ENCODE measurements at places on chromosomes 5 and 9. TPM values are rescaled to one million over a fixed set of nuclear protein-coding genes. Genes with fewer than 3 reads are reported as not detected.
A peak's percentile ranks its signal among the peaks of the same experiment; 100 is the strongest.

LRRC19 gene
- not detected for total RNA-seq

SPINK6 gene
- total RNA-seq = not detected

- peak; percentile 28 for DNase-seq
Observed at GRCh38 chr9:16133556-16134227, 580.8 kb downstream of the CCDC171 start.

GRCh38 chr5:150270541-150271295 lies 18.9 kb downstream of the CAMK2A start:
- DNase-seq = no peak

DNA sequence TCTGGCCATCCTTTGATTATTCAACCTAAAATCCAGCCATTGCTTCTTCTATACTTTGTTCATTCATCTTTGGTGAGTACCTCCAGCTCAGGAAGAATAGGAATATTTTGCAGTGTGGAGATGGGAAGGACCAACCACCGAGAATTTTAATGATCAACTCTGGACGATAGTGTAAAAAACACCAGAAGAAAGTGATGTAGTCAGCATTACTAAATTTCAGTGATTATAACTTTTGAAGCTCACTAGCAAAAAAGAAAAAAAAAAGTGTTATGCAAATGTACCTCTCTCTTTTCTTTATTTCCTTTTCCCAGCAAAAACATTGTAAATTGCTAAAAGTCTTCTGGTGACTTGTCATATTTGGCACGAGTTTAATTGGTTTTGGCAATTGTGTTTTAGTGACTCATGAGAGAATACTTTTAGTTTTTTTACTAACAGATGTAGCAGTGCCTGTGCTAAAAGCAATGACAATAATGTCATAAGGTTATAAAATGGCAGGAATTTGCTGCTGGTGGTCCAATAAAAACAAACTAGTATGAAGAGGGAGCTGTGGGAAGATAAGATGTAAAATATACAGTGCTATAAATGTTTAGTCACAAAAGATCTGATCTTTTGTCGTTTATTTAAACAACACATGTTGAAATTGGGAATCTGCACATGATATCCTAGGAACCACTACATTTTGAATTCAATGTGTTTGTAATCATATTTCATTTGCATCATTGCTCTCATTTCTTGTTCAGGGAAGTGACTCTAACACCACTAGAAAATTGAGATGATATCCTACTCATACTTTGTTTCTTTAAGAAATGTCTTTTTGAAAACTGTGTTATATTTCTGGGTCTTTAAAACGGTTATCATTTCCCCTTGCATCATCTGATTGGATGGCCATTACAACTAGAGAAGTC lies 81.3 kb upstream of the ERCC6L2 start:
- no peak for DNase-seq

DNA sequence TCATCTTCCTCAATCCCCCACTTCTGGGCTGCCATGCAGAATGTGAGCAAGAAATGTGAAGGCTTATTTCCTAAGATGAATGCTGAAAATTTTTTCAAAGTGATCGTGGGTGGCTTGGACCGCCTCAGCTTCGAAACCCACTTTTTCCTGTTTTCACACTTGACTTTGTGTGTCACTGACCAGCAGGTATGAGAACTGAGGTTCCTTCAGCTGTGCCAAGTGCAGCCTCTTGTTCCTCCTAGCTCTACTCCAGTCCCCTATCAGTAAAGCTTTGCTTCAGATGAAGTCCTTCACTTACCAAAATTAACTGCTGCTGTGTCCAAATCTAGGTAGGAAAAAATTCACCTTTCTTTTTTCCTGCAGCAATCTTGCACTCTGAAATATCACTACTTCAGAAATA lies 382.6 kb downstream of the DTWD2 start:
- no peak for DNase-seq

HEMGN gene
- total RNA-seq = 1.9 TPM

DNA sequence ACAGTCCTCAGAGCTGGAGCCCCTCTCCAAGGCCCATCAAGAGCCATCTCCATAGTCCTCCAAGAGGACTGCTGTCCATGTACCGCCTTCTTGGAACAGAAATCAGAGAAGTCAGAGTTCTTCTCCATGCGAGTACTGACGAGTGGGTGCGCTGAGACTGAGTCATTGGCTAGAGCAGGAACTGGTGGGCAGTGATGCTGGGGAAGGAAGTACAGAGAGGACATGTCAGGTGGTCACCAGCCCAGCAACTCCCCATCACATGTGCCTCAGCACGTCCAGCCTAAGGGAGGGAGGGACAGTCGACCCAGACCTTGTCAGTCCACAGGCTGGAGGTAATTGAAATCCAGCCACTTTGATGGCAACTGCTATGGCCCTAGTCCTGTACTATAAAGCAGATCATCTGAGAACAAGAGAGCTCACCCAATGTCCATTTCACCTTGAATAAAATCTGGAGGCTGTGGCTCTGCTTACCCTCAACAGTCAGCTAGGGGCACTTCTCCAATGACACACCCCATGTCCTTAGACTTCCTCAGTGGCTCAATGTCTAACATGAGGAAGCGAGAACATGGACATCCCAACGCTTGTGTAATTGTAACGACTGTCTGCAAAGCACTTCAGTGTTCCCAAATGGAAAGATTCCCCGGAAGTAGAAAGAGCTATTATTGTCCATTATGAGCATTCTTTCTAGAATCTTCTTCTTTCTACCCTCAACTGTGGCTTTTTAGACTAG lies 15.0 kb upstream of the FBP1 start:
- DNase-seq = no peak

GRCh38 chr5:101142102-101142501 lies 239.0 kb upstream of the ST8SIA4 start:
- DNase-seq = no peak

- DNase-seq = no peak
Observed at GRCh38 chr5:116359592-116359991, 215.0 kb downstream of the SEMA6A start.

AFAP1L1 gene
- 0.94 TPM for total RNA-seq

GRCh38 chr9:4287886-4288588 lies 11.8 kb downstream of the GLIS3 start:
- no peak for DNase-seq

SPARC gene
- 0.62 TPM for total RNA-seq

- DNase-seq = no peak
Observed at GRCh38 chr5:167764641-167765289, 526.7 kb upstream of the WWC1 start.

UIMC1 gene
- 43.6 TPM for total RNA-seq

- peak; percentile 68 for DNase-seq
Observed at GRCh38 chr5:52800394-52801213, 12.9 kb downstream of the ITGA1 start.

GRCh38 chr5:171924493-171925122 lies 81.8 kb downstream of the FBXW11 start:
- DNase-seq = no peak

GCNT4 gene
- 1.6 TPM for total RNA-seq

DNA sequence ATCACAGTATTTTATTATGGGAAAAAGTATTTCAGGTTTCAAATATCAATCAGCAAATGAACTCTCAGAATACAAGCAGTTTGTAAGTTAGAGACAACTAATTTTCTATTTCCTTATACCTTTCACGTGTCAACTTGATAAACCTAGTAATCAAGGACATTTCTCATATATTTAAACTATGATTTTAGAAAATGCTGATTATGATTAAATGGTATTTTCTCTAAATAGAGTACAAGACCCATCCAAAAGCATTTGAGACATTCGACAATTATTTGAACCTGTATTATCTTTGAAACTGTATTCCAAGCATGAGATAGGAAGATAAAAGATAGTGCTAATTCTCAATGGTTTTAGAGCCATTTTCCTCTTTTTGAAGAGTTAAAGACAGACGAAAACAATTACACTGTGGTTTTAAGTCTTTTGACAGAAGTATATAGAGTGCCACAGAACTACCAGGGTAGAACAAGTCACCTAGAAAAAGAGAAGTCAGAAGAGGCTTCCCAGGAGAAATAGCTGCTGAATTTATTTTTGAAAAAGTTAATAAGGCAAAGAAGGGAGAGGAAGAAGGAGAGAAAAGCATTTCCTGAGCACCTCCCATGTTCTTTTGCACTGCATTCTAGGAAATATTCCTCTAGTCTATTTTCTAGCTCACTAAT lies 5.6 kb downstream of the MEIKIN start:
- DNase-seq = no peak

DNA sequence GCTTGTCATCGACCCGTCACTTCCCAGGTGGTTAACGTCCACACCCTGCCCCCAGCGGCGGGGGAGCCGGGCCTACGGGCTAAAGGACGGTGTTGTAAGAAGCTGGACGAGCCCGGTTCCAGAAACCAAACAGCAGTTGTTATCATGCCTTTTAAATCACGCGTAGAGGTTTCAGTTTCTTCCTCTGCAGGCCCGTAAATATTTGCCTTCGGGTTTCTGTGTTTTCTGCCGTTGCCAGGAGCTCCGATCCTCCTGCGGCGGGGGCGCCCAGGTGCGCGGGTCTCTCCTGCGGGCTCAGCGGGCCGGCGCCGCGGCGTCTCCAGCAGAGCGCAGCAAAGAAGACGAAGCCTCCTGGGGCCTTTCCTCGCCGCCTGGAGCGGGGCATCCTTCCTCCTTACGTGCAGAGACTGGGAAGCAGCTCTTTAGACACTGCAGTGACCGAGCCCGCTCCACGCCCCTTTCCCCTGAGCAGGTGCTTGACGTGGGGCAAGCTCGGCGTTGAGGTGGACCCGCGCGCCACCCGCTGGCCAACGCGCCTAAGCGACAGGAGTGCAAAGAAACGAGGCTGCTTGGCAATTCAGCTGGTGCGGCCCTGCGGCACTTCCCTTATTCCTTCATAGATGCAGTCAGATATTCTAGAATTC lies 21.8 kb upstream of the TTC1 start:
- peak; percentile 74 for DNase-seq

EFNA5 gene
- not detected for total RNA-seq

DNA sequence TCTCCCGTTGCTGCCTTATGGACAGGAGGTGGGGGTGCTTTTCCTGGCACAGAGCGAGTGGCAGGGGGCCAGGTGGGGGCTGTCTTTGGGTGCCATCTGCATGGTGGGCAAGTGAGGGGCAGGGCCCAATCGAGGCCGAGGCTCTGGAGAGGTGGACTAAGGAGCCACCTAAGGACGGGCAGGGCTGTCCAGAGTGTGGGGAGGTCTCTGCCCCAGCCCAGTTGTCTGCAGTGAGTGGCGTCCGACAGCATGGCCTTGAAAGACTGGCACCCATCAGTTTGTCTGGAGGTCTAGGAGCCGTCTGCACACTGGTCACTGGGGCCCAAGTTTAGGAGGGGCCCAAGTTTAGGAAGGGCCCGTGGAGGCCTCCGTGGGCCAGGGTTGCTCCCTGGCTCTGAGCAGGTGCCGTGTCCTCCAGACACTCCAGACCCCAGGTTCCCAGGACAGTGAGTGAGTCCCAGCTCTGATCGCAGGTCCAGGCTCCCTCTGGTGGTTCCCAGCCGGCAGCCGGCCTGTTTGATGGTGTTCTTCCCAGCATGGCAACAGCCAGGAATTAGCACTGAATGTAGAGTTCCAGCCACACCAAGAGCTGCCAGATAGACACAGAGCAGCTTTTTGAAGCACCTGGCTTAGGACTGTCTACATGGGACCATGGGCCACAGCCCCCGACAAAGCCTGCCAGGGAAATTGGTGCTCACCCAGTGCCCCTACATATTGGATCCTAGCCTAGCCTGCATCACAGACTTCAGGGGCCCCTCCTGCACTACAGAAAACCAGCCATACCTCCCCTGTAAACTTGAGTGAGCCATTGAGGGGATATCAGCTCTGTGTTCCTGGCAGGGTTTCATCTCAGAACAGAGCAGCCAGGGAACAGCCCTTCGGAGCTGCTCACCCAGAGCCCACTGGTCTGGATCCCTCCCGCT lies 120.9 kb downstream of the WNK2 start:
- DNase-seq = no peak

GRCh38 chr9:19516348-19516747 lies 107.5 kb downstream of the ACER2 start:
- peak; percentile 6 for DNase-seq

- no peak for DNase-seq
Observed at GRCh38 chr9:124858330-124859046, 3.3 kb downstream of the RPL35 start.

AQP3 gene
- total RNA-seq = 2.3 TPM

PCDHGA9 gene
- not detected for total RNA-seq

- no peak for DNase-seq
Observed at GRCh38 chr5:43571237-43571636, 14.4 kb upstream of the PAIP1 start.

C5orf46 gene
- not detected for total RNA-seq

DNA sequence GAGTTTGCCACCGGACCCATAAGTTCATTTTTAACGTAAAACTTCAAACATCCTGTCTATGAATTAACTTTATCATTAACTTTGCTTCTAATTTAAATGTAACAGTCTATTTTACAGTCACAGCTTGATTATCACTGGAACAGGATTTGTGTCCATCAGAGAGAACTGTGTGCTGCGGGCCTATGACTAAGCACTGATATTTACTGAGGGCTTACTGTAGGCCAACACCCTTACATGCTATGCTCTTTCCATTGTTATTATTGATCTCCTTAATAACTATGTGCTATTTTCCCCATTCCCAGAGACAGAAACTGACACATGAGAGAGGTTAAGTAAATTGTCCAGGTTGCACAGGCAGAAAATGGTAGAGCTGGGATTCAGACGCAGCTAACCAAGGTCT lies 24.0 kb upstream of the GPR151 start:
- DNase-seq = no peak

- no peak for DNase-seq
Observed at GRCh38 chr9:98135558-98135934, 16.5 kb upstream of the TRIM14 start.

- no peak for DNase-seq
Observed at GRCh38 chr5:178231539-178232123, 971 bp downstream of the PHYKPL start.

- DNase-seq = no peak
Observed at GRCh38 chr5:162174358-162174974, 106.9 kb downstream of the GABRG2 start.

TTLL11 gene
- 2.5 TPM for total RNA-seq

DNA sequence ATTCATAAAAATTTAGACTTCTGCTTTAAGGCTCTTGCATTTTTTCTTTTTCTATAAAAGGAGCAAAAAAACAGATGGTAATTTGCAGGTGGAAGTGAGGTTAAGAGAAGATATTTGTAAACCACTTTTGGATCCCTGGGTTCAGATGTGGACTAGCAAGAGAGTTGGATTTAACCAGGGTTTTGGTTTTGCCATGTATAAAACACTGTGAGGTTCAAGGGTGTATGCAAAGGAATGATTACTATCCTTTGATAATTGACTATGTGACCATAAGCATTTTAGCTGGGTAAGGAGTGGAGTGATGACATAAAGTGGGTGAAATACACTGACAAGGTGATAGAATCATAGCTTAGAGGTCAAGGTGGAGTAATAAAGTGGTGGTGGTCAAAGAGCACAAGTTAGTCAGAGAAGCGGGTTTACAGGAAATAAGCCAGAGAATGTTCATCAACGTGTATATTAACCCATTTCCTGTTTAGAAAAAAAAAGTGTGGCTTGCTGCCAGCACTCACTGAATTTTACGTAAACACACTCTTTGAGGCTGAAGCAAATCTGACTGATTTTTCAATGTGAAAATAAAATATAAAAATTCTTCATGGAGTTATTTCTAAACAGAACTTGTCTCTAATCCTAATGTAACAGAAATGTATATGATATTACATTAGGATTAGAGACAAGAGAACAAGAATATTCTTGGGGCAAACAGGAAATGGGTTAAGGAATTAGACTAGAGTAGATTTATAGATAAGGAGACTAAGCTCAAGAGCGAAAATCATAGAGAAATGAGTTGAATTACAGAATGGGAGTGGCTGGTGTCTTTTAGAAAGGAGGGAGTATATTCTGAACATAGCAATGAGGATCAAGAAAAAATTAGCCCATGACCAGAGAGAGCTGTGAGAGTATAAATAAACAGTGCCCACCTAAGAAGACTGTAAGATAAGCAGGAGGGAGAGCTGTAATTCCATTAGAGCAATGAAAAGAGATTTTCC lies 74.5 kb downstream of the CDKN2A start:
- no peak for DNase-seq

Data from activated naive CD8-positive, alpha-beta T cell treated with anti-CD3 and anti-CD28 coated beads for 36 hours (primary cell).